CD4-positive, alpha-beta T cell treated with Interferon gamma for 1 hour (primary cell): ENCODE measurements at places on chromosomes 2 and 18.

GRCh38 chr18:4658804-4659203, 203.7 kb upstream of the DLGAP1 start:
- DNase-seq: no peak

- DNase-seq: no peak
Observed at GRCh38 chr18:56130481-56130880, 507.9 kb downstream of the TXNL1 start.

GRCh38 chr2:102660070-102660469, 40.7 kb downstream of the SLC9A2 start:
- DNase-seq: no peak

- DNase-seq: no peak
Observed at GRCh38 chr2:16525265-16525887, 140.3 kb downstream of the CYRIA start.

DNA sequence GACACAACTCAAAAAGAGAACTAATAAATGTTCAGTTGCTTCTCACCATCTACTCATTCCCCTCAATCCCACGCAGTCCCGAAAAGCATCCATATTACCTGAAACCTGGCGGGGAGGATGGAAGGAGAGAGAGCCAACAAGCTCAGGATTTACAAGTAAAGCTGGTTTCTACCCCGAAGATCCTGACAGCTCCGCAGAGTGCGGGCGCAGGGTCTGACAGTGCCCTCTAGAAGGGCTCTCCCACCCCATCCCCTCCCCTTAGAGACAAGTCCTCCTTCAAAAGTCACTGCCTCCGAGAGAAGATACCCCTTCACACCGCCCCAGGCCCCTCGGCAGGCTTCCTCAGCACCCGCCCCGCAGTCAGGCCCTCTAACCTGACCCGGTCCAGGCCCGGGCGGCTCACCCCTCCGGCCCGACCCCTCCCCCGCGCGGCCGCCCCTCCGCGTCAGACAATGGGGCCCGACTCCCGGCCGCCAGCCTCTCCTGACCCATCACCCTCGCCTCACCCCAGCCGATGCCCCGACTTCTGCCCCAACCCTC, 550 bp downstream of the RAB1A start:
- DNase-seq: no peak

- peak; percentile 67 for DNase-seq
Observed at GRCh38 chr2:10407841-10408648, 40.1 kb downstream of the ODC1 start.

DNA sequence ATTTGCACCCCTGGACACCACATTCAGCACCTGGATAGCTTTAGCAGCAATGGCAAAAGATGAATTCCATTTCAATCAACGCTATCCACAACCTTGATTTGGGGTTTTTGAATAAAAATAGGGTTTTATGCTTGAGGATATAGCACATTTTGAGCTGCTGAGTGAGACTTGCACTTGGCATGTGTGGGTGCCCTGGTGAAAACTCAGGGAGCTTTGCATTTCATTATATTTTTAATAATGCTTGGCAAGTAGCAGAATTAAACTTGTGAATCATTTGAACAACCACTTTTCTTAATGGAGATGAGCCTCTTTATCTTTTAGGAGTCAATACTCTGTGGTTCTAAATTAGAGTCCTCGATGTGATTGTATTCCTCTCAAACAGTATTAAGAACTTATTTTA, 252.4 kb downstream of the PLCL1 start:
- no peak for DNase-seq

GRCh38 chr2:70685771-70686171, 82.2 kb downstream of the ADD2 start:
- DNase-seq: no peak

DNA sequence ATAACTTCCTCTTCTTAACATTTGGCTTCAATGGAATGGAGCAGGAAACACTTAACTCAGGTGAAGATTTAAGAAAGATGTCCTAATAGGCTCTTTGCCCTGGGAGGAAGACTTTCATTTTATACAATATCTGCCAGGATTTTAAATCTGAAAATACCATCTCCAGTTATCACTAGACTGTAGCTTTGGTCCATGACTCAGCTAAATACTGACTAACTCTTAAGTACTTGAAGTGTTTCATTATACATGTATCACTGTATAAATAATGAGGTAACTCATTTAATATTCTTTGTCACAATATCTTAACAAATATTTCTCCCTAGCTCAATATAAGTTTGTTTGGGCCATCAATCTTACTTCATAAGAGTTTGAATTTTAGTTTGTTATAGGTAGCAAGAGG, 34.7 kb downstream of the RBKS start:
- DNase-seq: no peak

GRCh38 chr2:120875431-120875830, 139.8 kb downstream of the GLI2 start:
- DNase-seq: no peak

- DNase-seq: no peak
Observed at GRCh38 chr2:236161531-236161930, 6.7 kb downstream of the GBX2 start.

DNA sequence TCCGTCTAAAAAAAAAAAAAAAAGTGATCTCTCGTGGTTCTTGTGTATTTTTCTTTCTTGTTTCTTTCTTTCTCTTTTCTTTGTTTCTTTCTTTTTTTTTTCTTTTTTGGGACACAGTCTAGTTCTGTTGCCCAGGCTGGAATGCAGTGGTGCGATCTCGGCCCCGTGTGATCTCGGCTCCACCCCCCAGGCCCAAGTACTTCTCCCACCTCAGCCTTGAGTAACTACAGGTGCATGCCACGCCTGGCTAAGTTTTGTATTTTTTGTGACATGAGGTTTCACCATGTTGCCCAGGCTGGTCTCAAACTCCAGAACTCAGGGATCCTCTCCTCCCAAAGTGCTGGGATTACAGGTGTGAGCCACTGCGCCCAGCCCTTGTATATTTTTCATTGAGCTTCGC, 91.4 kb downstream of the TMEM237 start:
- DNase-seq: no peak

- DNase-seq: no peak
Observed at GRCh38 chr2:203823173-203823572, 44.4 kb upstream of the CTLA4 start.

DNA sequence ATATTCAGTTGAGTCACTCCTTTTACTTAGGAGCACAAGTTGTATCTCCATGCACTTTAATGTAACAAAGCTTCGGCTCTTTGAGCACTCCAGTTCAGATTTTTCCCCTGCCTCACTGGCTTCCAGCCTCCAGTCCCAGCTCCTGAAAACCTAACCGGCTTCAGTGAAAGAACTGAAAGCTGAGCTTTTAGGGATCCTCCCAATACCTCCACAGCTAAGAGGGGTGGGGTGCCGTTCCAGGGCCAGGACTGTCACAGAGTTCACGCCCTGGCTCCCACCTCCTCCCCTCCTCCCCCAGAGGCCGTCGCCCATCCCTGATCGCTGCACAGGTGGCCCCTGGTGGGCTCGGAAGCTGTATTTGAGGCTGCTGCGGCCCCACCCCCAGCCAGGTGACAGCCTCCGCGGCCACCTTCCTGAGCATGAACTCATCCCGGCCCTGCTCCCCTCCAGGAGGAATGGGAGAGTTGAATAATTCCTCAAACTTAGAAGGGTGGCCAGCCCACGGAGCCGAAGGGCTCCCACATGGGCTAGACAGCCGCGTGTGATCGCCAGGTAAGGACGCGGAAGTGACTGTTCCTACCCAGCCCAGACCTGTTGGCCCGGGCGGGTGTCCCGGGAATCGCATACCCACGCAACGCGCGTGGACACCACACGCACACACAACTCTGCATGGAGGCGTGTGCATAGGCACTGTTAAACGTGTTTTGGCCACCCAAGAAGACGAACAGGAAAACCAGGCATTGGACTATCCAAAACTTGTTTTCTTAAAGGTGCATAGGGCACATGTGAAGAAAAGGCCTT, 1.8 kb downstream of the MYO5B start:
- no peak for DNase-seq

DNA sequence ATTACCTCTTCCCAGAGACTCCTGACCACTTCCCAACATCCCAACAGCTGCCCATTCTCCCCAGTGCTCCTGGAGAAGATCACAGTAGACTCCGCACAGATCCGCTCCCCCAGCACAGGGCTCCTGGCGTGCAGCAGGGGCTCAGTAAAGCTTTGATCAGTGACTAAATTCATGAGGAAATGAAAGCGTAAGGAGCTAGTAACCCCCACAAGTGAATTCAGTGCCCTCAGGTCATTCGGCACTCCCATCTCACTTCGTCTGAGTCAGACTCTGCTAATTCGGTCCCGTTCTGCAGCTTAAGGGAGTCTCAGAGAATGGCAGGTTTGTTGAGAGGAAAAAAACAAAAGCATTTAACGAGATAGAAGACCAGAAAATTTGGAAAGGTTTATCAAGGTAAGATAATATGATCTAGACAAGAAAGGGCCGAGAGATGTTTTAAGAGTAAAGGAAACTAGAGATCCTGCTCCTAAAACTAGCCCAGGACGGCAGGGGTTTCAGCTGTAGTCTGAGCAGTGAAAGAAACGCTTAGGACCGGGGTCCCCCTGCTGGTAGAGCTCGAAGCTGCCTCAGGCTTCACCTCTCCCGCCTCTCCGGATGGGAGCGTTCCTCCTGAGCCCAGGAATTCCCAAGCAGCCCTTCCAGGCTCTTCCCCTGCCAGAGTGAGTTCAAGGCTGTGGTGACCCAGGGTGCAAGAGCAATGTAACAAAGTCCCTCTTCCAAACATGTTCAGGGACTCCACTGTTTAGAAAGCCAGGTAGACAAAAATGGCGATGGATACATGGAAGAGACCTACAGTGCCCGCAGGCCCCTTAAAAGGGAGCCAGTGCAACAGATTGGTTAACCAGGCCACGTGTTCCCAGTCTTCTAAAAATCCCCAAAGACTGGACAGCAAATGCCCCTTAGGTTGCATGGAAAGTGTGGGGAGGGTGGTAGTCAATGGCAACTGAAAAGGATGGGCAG, 127.3 kb downstream of the DNER start:
- DNase-seq: peak; percentile 9

DNA sequence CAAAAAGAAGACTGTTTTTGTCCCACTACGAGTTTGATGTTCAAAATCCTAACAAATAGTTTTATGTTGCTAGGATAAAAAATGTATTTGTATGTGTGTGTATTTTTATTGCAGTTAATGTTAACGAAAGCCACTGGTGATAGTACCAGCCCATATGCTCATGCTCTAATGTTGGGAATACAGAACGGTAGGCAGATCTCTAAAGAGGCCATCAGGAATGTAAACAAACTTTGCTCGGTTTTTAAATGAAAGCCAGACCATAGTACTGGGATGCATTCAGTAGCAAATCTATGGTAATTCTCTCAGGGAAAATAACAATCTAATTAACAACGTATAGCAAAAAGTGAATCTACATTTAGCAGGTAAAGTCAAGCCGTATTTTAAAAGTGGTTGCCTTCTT, 208.1 kb downstream of the NEDD4L start:
- no peak for DNase-seq

- DNase-seq: no peak
Observed at GRCh38 chr2:35468245-35468644, 887.3 kb upstream of the CRIM1 start.

GRCh38 chr2:166293984-166294383, 81.8 kb downstream of the SCN9A start:
- no peak for DNase-seq

- no peak for DNase-seq
Observed at GRCh38 chr2:236157366-236157765, 10.8 kb downstream of the GBX2 start.

DNA sequence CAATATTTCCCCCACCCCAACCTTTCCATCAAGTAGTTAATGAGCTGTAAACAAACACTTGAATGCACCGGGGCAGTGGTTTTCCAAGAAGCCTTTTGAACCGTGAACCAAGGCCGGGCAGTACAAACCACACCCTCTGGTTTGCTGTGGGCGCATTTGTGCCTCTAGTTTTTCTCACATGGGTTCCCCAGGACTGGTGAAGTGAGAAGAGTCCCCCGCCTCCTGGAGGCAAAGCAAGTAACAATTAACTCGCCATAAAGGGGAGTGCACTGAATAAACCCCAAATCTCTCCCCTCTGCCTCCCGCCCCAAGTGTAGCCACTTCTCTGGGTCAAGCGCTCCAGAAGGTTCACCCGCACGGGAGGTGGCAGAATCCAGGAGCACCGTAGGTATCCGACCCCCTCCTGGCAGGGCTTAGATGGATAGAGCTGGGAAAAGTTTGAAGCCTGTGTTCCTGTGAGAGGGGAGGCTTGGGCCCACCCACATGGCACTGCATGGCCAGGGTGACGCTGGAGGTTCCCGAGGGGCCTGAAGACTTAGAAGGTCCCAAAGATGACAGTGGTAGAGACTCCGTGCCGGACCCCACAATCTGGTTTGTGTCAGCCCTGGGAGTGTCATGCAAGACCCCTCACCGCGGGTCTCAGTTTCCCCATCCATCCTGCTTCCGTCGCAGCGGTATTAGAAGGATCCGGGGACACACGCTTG, 182.2 kb downstream of the SMAD2 start:
- DNase-seq: no peak

DNA sequence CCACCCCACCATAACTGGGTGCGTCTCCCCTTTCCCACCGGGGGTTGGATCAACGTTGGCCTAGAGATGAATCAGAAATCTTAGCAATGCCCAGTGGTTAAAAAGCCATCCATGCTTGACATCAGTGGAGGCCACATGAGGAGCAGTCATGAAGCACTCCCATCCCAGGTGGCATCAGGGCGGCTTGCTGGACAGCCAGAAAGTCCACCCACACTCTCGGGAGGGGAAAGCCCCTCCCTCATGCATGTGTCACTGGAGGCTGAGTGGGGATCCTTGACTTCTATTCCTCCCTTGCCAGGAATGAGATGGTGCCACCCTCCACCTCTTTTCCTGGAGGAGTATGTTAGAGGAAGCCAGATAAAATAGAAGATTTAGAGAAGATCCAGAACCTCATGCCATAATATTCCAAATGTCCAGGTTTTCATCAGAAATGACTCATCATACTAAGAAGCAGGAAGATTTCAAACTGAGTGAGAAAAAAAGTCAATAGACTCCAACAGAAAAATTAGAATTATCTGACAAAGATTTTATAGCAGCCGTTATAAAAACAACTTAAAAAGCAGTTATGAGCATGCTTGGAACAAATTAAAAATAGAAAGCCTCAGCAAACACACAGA, 507.1 kb upstream of the ID2 start:
- DNase-seq: no peak

DNA sequence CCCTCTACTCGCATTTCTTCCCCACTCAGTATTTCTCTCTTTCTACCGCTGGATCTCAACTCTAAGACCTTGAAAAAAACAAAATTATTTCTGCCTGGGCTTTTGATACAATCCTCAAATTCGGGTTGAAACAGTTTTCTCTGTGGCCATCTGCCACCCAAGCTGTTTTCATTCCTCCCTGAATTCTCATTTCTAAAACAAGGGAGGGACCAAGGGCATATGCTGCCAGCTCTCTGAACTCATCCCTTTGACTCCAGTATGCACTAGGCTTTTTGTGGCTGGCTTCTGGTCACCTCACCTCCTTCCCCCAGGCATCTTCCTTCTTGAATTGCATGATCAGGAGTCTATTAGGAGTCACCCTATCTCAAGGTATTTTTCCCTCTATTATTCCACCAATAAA, 49.5 kb downstream of the CCDC148 start:
- DNase-seq: no peak

GRCh38 chr2:98833172-98833916, 102.4 kb upstream of the MGAT4A start:
- DNase-seq: no peak
